Activated CD4-positive, alpha-beta T cell treated with anti-CD3 and anti-CD28 coated beads, Interleukin-2, amount 50 U/mL, for 24 hours (primary cell): ENCODE measurements at places on chromosomes 5 and 9.

DNA sequence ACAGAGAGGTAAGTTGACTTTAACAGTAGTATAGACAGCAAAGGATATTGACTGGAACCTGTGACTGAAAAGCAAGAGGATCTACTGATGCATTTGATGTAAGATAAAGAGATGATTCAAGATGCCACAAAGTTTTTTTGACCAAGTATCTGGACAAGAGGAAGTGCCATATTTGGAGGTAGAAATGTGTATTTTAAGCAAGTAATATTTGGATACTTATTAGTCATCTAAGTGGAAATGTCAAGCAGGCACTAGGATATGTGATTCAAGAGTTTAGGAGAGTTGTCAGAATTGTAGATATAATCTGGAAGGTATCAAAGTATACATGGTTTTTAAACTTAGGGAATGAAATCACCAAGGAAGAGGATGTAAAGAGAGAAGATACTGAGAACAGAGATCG is 686.1 kb upstream of the CHD1 start:
- no peak for DNase-seq

DNA sequence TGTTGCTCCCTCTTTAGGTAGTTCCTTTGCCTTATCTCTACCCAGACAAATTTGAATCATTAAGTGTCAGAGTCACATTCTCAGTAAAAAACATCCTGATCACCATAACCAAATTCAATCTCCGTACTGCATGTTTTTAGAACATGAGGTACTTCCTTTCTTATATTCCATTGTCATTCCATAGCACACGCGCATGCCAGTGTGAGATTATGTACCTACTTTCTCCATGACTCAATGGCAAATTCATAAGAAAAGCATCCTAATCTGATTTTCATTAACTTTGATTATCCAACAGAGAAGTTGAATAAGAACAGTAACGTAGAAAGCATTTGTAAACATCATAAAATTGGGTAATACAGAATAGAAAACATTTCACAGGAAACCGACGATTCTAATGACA is 1118.6 kb upstream of the CDH9 start:
- no peak for DNase-seq

- no peak for DNase-seq
These were observed 14.6 kb upstream of the F2RL1 start for GRCh38 chr5:76804266-76804665.

DNA sequence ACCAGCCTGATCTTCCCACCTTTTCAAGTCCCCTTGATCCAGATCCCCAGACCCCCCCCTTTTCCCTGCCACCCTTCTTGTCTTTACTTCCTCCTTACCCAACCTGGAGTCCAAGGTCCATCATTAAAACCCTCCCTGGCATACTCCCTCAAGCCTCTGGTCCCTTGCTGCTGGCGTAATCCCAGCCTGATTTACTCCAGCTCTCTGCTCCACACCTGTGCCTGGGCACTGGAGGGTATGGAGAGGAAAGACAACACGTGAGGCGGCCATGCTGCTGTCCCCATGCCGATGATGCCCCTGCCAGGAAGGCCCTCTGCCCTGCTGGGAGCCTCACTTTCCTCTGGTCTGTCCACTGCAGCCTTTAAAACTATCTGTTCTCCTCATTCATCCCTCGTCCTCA is 5.1 kb downstream of the B4GALT7 start:
- no peak for DNase-seq

DNA sequence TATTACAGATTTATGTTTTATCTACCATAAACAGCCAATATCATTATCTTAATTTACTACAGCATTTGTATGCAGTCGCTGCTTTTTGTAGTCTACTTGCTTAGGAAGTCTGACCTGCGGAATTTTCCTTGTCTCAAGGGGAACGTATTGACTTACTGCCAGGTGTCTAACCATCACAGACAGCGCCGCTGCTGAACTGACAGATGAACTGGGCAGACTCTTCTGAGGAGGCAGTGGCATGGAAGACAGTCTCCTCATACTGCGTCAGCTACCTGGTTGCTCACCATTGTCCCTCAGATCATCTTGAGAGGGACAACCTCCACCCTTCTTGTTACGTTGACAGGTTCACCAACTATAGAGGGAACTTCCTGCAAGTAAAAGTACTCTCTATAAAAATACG is 574.3 kb upstream of the ZNF462 start:
- no peak for DNase-seq
